ENCODE measurements at places on chromosomes 4 and X. TPM values are rescaled to one million over a fixed set of nuclear protein-coding genes. Genes with fewer than 3 reads are reported as not detected.

DNA sequence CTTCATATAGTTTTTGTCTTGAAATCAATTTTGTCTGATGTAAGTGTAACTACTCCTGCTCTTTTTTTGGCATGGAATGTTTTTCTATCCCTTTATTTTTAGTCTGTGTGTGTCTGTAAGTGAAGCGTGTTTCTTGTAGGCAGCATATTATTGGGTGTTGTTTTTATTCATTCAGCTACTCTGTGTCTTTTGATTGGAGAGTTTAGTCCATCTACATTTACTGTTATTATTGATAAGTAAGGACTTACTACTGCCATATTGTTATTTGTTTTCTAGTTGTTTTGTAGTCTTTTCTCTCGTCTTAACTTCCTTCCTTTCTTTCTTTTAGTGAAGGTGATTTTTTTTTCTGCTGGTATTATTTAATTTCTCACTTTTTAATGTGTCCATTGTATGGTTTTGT lies 30.5 kb upstream of the TMLHE start:
- no peak overlapping the region for H3K4me3 ChIP-seq
- peaks cover 5% of the 10 kb centered on the region for H3K27me3 ChIP-seq

DNA sequence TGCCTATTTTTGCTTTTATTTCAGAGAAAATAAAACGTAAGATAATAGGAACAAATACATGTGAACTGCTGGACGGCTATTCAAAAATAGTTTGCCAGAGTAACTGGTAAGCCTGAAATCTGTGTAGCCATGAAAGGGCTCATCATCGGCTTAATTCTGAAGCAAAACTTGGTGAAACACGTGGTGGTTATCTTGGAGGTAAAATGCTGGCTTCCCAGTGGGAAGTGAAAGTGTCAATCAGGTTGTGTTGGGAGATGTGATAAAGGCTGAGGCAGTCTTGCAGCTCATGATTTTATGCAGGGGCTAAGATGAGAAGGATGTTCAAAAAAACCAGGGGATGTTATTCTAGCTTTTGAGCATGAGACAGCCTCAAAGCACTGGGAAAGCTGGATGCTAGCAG lies 36.1 kb upstream of the TLR2 start:
- DNase-seq = no peak
- no peak overlapping the region for H3K4me3 ChIP-seq
- no peaks in the 10 kb centered on the region for H3K36me3 ChIP-seq
- peaks cover 3% of the 10 kb centered on the region for H3K27me3 ChIP-seq
- peaks cover 15% of the 10 kb centered on the region for H3K4me1 ChIP-seq

Gene AMBN
- total RNA-seq = 0.36 TPM

DNA sequence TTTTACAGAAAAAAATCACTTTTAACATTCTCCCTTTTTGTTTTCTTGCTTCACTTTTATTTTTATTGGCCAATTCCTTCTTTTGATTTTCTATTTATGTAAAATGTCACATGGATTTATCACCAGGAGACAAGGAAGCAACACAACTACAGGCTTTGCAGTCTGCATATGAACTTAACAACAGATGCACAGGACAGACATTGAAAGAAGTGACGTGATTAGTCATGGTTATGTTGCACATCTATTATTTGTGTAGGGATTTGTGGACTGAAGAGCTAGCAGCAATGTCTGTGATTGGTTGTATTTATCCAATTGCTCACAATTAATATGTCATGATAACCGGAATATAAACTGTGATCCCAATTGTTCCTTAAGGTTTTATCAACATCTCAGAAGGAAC lies 147.8 kb upstream of the KLF3 start:
- peaks cover 4% of the 10 kb centered on the region for H3K4me1 ChIP-seq
- H3K27me3 ChIP-seq = no peaks in the 10 kb centered on the region
- H3K36me3 ChIP-seq = no peaks in the 10 kb centered on the region
- no peak overlapping the region for H3K27ac ChIP-seq

Gene USP17L5
- not detected for total RNA-seq

- H3K4me3 ChIP-seq = no peak overlapping the region
- H3K4me1 ChIP-seq = no peaks in the 10 kb centered on the region
- no peak overlapping the region for H3K27ac ChIP-seq
- H3K36me3 ChIP-seq = no peaks in the 10 kb centered on the region
Measured at GRCh38 chr4:110751986-110752385, 129.1 kb upstream of the PITX2 start.

GRCh38 chr4:88675543-88675942 lies 22.1 kb downstream of the NAP1L5 start:
- no peak for DNase-seq
- H3K4me3 ChIP-seq = no peak overlapping the region
- no peak overlapping the region for H3K27ac ChIP-seq
- H3K36me3 ChIP-seq = peaks cover 14% of the 10 kb centered on the region

Gene CCNB3
- 0.83 TPM for total RNA-seq

Gene CCDC149
- 8.8 TPM for total RNA-seq

GRCh38 chr4:116110713-116111112 lies 974.7 kb downstream of the TRAM1L1 start:
- H3K36me3 ChIP-seq = no peaks in the 10 kb centered on the region
- no peaks in the 10 kb centered on the region for H3K4me1 ChIP-seq
- H3K27ac ChIP-seq = no peak overlapping the region
- DNase-seq = no peak
- H3K27me3 ChIP-seq = no peaks in the 10 kb centered on the region
- no peak overlapping the region for H3K4me3 ChIP-seq

DNA sequence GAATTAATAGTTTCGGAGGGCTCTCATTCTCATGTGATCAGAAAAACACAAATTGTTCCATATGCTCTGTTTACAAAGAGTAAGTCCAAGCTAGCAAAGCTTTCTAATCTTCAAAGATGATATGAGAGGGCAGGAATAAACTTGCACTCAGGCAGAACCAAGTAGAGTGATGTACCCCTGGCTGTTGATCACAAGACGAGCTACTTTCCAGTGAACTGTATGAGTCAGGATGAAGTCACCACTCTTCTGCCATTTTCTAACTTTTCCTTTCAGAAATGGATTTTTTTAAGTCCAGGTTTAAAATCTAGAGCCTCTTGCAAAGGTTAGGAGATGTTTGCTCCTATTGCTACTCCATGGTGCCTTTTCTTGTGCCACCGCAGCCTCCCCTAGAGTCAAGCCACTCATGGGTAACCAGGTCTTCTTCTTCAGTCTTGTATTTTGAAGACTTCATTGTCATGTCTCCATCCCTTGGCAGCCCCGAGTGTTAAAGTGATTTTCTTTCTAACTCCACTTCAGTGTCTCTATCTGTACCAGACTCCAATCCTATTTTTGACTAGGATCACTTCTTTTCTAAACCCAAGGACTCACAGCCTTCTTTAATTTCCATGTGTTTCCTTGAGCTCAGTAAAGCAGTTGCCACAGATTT lies 171.9 kb upstream of the GALNT7 start:
- no peak overlapping the region for H3K4me3 ChIP-seq
- H3K27me3 ChIP-seq = no peaks in the 10 kb centered on the region
- DNase-seq = no peak

- H3K4me1 ChIP-seq = peaks cover 28% of the 10 kb centered on the region
- H3K4me3 ChIP-seq = peak overlapping the region; percentile 45
- no peaks in the 10 kb centered on the region for H3K36me3 ChIP-seq
- peak overlapping the region; percentile 36 for H3K27ac ChIP-seq
- H3K27me3 ChIP-seq = peaks cover 5% of the 10 kb centered on the region
Measured at GRCh38 chr4:77177199-77177598, 20.2 kb downstream of the CCNG2 start.

Gene MAGEB2
- total RNA-seq = not detected

GRCh38 chr4:1792832-1793495 lies at the start of gene FGFR3:
FGFR3 (plus strand) TSS chr4:1793293; CDS start chr4:1793935, 642 bp downstream.
- H3K4me3 ChIP-seq = peak within 1 kb of the TSS; percentile 79
- H3K4me1 ChIP-seq = peaks cover 4% of the 10 kb centered on the region
- peaks cover 9% of the 10 kb centered on the region for H3K27me3 ChIP-seq
- H3K27ac ChIP-seq = peak within 1 kb of the TSS; percentile 56

- no peak overlapping the region for H3K4me3 ChIP-seq
- no peaks in the 10 kb centered on the region for H3K27me3 ChIP-seq
- no peak overlapping the region for H3K27ac ChIP-seq
- H3K36me3 ChIP-seq = no peaks in the 10 kb centered on the region
- no peak for DNase-seq
Measured at GRCh38 chrX:85109235-85109634, 105.6 kb downstream of the APOOL start.

DNA sequence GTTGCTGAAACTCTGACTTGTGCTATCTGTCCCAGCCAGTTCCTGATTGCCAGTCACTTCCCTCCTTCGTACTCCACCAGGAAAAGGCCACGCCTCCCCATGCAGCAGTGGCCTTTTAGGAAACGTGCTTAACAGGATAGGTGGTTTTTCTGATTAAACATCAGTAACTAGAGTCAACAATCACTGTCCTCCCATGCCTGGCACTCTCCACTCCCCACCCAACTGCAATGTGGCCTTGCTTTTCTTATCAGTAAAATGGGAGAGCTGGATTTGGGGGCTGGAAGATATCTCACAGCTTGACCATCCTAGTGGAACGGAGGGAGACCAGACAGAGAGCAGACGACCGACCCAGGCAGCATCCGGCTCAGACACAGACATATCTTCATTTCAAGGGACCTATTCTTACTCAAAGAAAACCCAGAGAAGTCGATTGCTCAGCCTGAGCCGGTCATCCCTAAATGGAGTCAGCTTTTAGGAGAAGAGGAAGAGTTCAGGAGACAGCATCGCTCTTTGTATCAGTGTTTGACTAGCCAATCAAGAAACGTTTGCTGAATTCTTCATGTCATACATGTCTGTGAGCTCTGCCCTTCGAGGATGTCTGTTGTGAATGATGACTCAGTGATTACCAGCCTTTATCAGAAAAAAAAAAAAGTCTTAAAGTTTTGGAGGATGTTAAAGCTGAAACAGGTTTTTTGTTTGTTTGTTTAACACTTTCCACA lies 12.7 kb upstream of the UBA6 start:
- DNase-seq = no peak
- H3K4me1 ChIP-seq = peaks cover 25% of the 10 kb centered on the region

DNA sequence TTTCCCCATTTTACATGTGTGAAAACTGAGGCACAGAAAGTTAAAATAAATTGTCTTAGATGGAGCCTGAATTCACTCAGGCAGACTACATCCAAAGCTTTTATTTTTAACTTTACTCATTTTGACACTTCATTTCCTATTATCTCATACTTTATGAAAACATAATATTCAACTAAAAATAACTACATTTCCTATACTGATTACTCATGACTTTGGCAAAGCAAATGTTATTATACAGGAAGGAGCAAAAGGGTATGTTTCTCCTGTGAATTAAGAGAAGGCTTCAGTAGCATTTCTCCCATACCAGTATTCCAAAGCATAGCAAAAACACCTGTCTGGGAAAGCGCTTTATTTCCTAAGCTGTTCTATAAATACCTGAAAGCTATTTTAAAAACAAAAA lies 178.6 kb downstream of the ADAMTS3 start:
- no peaks in the 10 kb centered on the region for H3K36me3 ChIP-seq
- DNase-seq = no peak
- H3K4me1 ChIP-seq = peaks cover 6% of the 10 kb centered on the region
- no peaks in the 10 kb centered on the region for H3K27me3 ChIP-seq
- H3K27ac ChIP-seq = no peak overlapping the region
- no peak overlapping the region for H3K4me3 ChIP-seq

DNA sequence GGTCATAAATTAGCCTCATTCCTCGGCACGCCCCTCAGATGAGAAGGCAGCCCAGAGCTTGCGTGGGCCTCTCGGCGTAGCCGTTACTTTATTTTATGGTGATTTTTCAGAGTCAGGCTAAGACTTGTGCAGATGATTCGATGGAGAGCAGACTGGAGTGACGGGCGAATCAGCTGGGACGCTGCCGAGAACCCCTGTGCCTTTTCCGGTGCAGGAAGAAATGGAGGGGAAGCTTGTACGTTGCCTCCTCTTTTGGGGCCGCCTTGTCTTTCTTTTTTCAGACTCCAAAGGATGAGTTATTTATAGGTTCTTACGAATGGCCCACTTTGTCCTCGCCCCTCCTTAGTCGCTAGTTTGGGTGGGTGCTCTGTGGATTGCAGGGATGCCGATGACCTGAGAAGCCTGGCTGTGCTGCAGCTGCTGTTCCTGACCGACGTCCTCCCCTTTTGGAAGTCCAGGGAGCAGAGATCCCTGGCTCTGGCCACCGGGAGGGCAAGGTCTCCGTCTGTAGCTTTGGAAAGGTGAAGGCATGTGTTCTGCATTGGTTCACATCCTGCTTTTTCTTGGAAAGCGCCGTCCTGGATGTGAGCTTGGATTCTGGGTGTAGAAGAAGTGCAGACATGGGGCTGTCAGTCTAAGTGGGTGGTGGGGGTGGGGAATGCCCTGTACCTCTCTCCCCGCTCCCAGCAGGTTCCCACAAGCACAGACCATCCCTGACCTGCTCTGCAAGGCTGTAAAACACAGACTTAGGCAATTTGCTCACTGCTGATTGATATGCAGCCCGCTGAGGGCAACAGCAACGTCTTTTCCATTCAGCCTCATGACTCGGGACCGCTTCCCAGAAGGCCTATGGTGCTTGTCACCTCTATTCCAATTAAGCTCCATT lies 9.3 kb downstream of the SORCS2 start:
- peak overlapping the region; percentile 10 for H3K4me3 ChIP-seq
- no peaks in the 10 kb centered on the region for H3K27me3 ChIP-seq
- no peak overlapping the region for H3K27ac ChIP-seq
- peaks cover 47% of the 10 kb centered on the region for H3K4me1 ChIP-seq
- H3K36me3 ChIP-seq = no peaks in the 10 kb centered on the region

Gene MAGEC1
- total RNA-seq = not detected

DNA sequence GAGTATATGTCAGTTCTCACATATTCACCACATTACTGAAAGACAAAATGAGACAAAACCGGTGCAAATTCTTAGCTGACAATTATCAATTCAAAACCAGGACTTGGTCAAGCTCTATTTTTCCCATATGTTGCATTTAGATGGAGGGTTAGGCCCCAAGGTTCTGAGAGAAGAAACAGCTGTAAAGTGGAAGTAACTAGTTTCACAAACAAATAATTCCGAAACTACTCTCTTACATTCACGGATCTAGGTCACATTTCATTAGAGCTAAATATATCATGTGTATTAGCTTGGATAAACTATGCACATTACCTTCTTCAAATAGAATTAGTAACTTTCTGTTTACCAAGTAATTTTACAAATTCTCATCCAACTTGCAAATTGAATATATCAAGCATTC lies 3.7 kb upstream of the GABRA2 start:
- no peak overlapping the region for H3K4me3 ChIP-seq
- DNase-seq = no peak
- H3K4me1 ChIP-seq = peaks cover 17% of the 10 kb centered on the region

- no peak for DNase-seq
- H3K27ac ChIP-seq = no peak overlapping the region
- no peak overlapping the region for H3K4me3 ChIP-seq
Measured at GRCh38 chr4:90095000-90095399, 32.2 kb upstream of the CCSER1 start.

- H3K27me3 ChIP-seq = no peaks in the 10 kb centered on the region
- no peak overlapping the region for H3K4me3 ChIP-seq
- no peaks in the 10 kb centered on the region for H3K36me3 ChIP-seq
- no peak for DNase-seq
- H3K4me1 ChIP-seq = peaks cover 12% of the 10 kb centered on the region
Measured at GRCh38 chr4:126004941-126005340, 690.2 kb downstream of the FAT4 start.

Gene ABCG2
- 21.5 TPM for total RNA-seq

GRCh38 chr4:153706519-153706918 lies 22.4 kb downstream of the TLR2 start:
- H3K36me3 ChIP-seq = no peaks in the 10 kb centered on the region
- no peaks in the 10 kb centered on the region for H3K4me1 ChIP-seq
- H3K27ac ChIP-seq = no peak overlapping the region
- no peak for DNase-seq

Gene MND1
- total RNA-seq = 15.2 TPM

Gene LRRC66
- 3.3 TPM for total RNA-seq

Measured in type B pancreatic cell (in vitro differentiated cells).